ENCODE measurements at places on chromosomes 4 and X. TPM values are rescaled to one million over a fixed set of nuclear protein-coding genes. Genes with fewer than 3 reads are reported as not detected.

UGT2B7 gene
- not detected for total RNA-seq

TMEM128 gene
- total RNA-seq: 15.2 TPM

SORCS2 gene
- total RNA-seq: 5.4 TPM

NFKB1 gene
- 38.5 TPM for total RNA-seq

FAT1 gene
- 47.1 TPM for total RNA-seq

FGF13 gene
- 3.2 TPM for total RNA-seq

HOPX gene
- 112 TPM for total RNA-seq

CDS1 gene
- 8.8 TPM for total RNA-seq

MAOB gene
- total RNA-seq: 13.8 TPM

PNMA6F gene
- total RNA-seq: not detected

CAPN6 gene
- 3.4 TPM for total RNA-seq

HSD17B11 gene
- total RNA-seq: 94.5 TPM

ANKRD37 gene
- total RNA-seq: 56.7 TPM

DCAF8L2 gene
- total RNA-seq: not detected

WDR1 gene
- 159 TPM for total RNA-seq

GAGE13 gene
- not detected for total RNA-seq

LGI2 gene
- 0.98 TPM for total RNA-seq

PPBP gene
- not detected for total RNA-seq

FRG2 gene
- not detected for total RNA-seq

MAGEC2 gene
- total RNA-seq: not detected

FGA gene
- total RNA-seq: not detected

TCEAL5 gene
- 0.98 TPM for total RNA-seq

USP17L29 gene
- total RNA-seq: not detected

ADGRL3 gene
- 16.9 TPM for total RNA-seq

CCDC149 gene
- total RNA-seq: 16.7 TPM

HPSE gene
- total RNA-seq: 1.7 TPM

GAGE12E gene
- not detected for total RNA-seq

BEX2 gene
- 7.4 TPM for total RNA-seq

GPR82 gene
- total RNA-seq: not detected
